ENCODE measurements at places on chromosomes 5 and 9.
A peak's percentile ranks its signal among the peaks of the same experiment; 100 is the strongest.

DNA sequence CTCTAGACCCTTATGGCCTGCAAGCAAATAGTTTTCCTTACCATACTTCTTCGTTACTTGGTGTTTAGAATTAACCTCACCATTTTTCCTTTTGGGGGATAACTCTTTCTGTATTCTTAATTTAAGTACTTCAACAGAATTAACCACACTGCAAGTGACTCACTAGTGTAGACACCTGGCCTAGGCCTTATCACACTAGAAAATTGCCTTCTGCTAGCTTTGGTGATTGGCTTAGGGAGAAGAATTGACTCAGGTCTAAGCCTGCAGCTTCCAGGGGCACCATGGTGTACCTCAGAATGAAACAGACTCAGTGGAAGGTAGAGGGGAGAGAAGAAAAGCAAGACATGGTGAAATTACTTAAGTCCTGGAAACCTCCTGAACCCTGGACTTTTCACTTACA is 112.8 kb upstream of the HMHB1 start:
- no peak for DNase-seq

DNA sequence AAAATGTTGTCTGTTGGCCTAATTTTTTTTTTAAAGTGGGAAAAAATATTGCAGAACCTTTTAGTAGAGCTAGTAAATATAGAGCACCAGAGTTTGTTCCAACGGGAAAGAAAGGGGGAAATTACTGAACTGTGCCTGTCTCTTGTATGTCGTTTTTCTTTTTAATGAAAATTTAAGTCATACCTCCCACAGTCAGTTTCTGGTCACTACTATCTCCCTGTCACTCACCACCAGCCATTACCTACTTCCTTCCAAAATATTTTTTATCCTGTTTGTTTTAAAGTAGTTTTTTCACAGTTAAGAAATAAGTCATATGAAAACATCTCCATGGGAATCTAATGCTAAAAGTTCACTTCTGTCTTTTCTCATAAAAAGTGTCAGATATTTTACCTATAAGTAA is 21.3 kb downstream of the GPR151 start:
- no peak for DNase-seq

DNA sequence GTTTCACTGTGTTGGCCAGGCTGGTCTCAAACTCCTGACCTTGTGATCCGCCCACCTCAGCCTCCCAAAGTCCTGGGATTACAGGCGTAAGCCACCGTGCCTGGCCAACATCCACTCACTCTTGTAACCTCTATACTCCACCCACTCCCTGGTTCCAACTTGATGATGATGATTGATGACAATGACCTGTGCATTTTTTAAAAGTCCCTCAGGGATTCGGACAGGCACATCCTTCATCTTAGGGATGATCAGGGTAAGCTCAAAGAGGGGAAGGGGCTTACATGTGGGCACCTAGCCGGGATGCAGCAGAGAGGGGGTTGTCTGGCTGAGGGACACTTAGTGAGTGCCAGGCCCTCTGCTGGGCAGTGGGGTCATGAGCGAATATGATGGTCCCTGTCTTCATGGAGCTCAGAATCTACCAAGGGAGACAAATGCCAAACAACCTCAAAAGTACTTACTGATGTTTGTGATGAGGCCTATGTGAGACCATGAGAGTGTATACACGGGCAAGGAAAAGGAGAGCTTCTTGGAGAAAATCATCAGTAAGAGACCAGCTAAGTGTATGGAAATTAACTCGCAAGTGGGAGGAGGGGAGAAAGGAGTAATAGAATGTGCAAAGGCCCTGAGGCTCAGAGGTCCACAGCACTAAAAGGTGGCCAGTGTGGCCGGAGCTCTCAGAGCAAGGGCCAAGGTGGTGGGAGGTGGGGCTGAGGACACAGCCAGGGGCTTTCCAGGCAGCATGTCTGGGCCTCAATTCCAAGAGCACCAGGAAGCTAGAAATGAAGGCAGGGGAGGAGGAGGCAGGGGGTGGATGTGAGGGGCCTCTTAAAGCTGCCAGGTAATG is 27.4 kb downstream of the LHX2 start:
- DNase-seq = no peak

GRCh38 chr5:10853154-10853553 is 92.1 kb upstream of the DAP start:
- no peak for DNase-seq

DNA sequence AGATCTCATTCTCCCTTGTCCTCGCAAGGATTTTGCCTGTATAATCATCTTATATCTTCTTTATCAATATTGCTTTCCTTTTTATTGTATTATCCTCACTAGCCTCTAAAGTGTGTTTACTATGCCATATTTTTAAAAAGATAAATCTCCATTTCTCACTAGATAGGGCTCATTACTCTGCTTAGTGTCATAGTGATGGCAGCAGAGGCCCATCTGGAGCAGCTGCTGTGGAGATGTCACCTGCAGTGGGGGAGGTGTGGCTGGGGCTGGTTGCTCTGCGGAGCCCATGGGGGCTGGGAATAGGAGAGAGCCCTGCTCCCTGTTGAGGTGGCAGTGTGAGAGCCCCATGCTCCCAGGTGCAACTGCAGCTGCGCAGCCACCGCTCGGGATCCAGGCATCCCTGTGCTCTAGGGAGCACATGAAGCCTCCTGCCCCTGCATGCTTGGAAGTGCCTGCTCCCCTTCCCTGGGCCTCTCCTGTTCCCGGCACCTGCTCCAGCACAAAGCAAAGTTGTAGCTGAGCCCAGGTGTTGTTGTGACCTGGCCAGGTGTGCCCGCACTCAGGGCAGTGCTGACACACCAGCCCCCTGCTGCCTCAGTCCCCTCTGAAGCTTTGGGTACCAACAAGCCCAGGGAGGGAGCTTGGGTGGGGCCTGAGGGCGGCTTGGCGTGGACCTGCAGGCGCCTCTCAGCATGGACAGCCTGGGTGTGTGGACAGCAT is 144.6 kb upstream of the MRPS30 start:
- DNase-seq = no peak

DNA sequence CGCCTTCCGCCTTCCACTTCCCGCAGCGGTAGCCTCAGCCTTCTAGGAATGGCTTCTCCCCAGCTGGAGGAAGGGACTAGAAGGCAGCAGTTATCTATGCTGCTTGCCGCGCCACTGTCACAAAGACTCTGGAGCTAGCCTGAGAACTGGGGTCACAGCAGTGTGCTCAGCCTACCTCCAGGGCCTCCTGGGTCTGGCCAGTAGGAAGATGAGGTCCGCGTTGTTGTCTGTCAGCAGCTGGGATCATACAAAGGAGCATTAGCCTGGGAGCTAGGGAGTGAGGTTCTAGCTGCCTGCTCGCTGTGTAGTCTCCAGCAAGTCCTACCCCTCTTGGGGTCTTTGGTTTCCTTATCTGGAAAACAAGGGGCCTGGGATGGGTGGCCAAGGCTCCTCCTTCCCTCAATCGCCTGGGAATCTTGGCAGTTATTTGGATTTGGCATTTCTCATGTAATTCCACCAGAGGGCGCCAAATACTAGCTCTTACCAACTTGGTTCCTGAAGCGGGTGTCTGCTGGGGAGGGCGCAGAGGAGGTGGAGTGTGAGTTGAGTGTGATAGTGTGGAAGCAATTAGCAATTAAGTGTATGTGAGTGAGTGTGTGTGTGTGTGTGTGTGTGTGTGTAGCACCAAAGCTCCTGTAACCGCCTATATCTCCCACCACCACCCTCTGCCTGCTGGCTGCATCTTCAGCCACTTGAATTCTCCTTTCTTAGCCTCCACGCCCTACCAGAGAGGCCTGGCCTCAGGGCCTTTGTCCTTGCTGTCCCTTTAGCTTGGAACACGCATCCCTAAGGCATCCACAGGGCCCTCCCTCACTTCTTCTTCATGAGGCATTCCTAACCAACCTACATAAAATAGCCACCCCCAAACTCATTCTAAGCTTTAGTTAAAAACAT is 97.1 kb downstream of the ENTREP1 start:
- DNase-seq = peak; percentile 64

DNA sequence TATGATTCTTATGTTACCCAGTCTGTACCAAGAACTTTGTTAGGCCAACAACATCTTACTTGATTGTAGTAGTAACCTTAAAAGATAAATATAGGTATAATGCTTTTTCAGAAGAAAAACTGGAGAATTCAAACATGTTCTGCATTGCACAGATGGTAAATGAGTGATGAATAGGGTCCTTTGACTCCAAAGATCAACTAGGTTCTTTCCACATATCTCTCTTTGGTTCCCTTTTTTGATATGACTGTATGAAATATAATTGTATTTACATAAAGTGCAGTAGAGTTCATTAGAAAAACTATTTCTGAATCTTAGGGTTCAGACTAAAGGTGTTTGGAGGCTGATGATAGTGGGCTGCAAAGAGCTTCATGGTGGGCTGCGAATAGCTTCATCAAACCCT is 150.5 kb upstream of the CDKN2B start:
- no peak for DNase-seq

DNA sequence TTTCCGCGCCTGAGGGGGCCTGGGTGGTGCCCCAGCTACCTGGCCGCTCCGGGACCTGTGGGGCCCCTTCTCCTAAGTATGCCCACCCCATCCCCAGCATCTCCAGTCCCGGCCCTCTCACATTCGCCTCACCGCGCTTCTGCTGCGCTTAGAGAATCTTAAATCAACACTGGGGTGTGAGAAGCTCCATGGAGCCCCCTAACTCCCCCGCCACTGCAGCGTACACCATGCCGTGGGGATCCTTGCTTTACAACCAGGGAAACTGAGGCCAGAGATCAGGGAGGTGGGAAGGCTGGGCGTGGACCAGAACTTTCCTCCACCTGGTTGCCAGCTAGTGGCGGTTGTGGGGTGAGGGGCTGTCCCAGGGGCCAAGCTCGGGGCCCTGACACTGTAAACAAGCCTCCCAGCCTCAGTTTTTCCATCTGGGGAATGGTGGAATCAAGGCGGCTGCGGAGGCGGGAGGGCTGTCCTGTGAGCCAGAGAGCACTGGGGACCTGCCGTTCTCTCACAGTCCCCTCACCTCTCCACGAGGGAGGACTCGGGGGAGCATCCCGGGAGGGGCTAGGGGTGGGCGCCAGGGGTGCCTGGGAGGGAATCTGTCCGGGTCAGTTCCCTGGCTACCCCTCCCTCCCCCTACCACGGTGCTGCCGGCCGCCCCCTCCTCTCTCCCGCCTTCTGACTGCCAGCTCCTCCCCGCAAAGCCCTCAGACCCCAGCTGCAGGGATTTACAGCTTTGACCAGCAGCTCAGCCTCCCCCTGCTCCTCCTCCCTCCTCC is 161.2 kb downstream of the C9orf50 start:
- no peak for DNase-seq

GRCh38 chr5:102975045-102975444 is 144.9 kb downstream of the GIN1 start:
- DNase-seq = no peak

- DNase-seq = no peak
Measured at GRCh38 chr9:134875371-134875770, 5.2 kb upstream of the FCN2 start.
